ENCODE measurements at places on chromosomes 12 and 14.
A peak's percentile ranks its signal among the peaks of the same experiment; 100 is the strongest.

- no peaks in the 10 kb centered on the region for H3K27me3 ChIP-seq
- DNase-seq = no peak
- H3K27ac ChIP-seq = no peak overlapping the region
- H3K36me3 ChIP-seq = peaks cover 3% of the 10 kb centered on the region
- no peaks in the 10 kb centered on the region for H3K4me1 ChIP-seq
- H3K4me3 ChIP-seq = no peak overlapping the region
Observed at GRCh38 chr14:91361233-91361811, 56.3 kb downstream of the CCDC88C start.

GRCh38 chr12:124321556-124322270, 26.8 kb downstream of the RFLNA start:
- peaks cover 34% of the 10 kb centered on the region for H3K27me3 ChIP-seq
- no peak overlapping the region for H3K27ac ChIP-seq
- H3K4me1 ChIP-seq = no peaks in the 10 kb centered on the region
- H3K36me3 ChIP-seq = peaks cover 32% of the 10 kb centered on the region

GRCh38 chr12:52089491-52089890, 10.0 kb downstream of the SMIM41 start:
- no peaks in the 10 kb centered on the region for H3K36me3 ChIP-seq
- no peak for DNase-seq
- no peak overlapping the region for H3K27ac ChIP-seq
- peaks cover 73% of the 10 kb centered on the region for H3K27me3 ChIP-seq
- H3K4me3 ChIP-seq = no peak overlapping the region
- no peaks in the 10 kb centered on the region for H3K4me1 ChIP-seq

- H3K4me1 ChIP-seq = no peaks in the 10 kb centered on the region
- H3K27me3 ChIP-seq = peaks cover 26% of the 10 kb centered on the region
- no peak overlapping the region for H3K4me3 ChIP-seq
- H3K36me3 ChIP-seq = no peaks in the 10 kb centered on the region
- no peak overlapping the region for H3K27ac ChIP-seq
- DNase-seq = no peak
Observed at GRCh38 chr12:95909871-95910270, 32.5 kb downstream of the CCDC38 start.

DNA sequence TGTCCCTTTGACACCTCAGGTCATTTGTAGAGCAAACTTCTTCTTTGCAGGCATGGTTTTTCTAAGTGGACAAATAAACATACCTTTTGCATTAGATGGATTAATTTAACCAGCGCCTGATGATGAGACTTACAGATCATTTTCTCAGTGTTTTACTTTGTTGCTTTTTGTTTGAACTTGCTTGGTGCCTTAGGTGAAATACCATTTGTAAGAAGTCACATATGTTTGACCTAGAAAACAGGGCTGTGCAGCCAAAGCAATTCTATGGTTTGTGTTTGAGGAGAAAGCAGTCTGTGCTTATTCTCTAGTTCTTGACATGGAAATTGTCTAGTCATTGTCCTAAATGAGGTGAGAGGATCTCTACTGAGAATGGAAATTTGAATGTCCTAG, 111.1 kb downstream of the DIP2B start:
- DNase-seq = no peak
- no peak overlapping the region for H3K27ac ChIP-seq
- no peak overlapping the region for H3K4me3 ChIP-seq
- H3K4me1 ChIP-seq = peaks cover 18% of the 10 kb centered on the region
- no peaks in the 10 kb centered on the region for H3K27me3 ChIP-seq

GRCh38 chr14:34794941-34795340, 80.2 kb downstream of the BAZ1A start:
- H3K36me3 ChIP-seq = peaks cover 12% of the 10 kb centered on the region
- no peak for DNase-seq
- H3K27ac ChIP-seq = no peak overlapping the region
- no peaks in the 10 kb centered on the region for H3K4me1 ChIP-seq
- H3K4me3 ChIP-seq = no peak overlapping the region
- H3K27me3 ChIP-seq = no peaks in the 10 kb centered on the region

GRCh38 chr14:90483571-90483974, 86.7 kb downstream of the CALM1 start:
- peak; percentile 69 for DNase-seq
- peak overlapping the region; percentile 48 for H3K4me3 ChIP-seq
- peaks cover 2% of the 10 kb centered on the region for H3K27me3 ChIP-seq
- no peaks in the 10 kb centered on the region for H3K36me3 ChIP-seq
- H3K4me1 ChIP-seq = peaks cover 27% of the 10 kb centered on the region

DNA sequence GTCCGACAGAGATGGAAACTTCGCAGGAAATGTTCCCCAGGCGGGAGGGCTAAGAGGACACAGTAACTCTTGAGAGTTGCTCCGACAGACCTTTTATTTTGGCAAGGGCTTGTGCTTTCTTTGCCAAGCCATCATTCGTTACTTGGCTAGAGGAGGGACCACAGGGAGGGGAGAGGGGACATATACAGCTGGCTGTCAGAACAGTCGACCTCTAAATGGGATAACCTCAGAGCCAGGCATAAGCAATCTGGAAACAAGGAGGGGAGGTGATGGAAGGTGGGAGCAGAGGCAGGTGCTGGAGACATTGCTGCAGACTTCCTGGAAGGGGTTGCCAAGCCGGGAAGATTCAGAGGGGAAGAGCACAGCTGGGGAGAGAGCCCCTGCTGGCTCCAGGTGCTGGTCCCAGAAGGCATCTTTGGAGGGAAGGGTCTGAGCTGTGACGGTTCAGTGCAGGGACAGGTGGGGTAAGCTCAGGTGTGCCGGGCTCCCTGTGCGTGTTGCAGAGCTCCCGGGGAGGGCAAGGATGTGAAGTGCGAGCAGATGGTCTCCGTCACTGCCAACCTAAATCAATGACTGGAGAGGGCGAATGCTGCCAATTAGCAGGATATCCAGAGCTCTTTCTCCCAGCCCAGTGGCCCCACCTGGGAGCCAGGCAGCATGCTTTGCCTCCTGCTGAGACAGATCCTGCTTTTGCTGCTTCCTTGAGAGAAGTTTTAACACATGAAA, 50.1 kb downstream of the CHST11 start:
- H3K27me3 ChIP-seq = peaks cover 64% of the 10 kb centered on the region
- no peaks in the 10 kb centered on the region for H3K36me3 ChIP-seq
- no peaks in the 10 kb centered on the region for H3K4me1 ChIP-seq
- no peak overlapping the region for H3K27ac ChIP-seq
- DNase-seq = no peak

GRCh38 chr12:19151298-19151697, 21.8 kb downstream of the PLEKHA5 start:
- DNase-seq = no peak
- H3K4me1 ChIP-seq = peaks cover 40% of the 10 kb centered on the region
- peak overlapping the region; percentile 0 for H3K27ac ChIP-seq
- H3K36me3 ChIP-seq = peaks cover 5% of the 10 kb centered on the region
- H3K27me3 ChIP-seq = no peaks in the 10 kb centered on the region

GRCh38 chr12:120091371-120092090, 25.0 kb downstream of the RAB35 start:
- peaks cover 12% of the 10 kb centered on the region for H3K4me1 ChIP-seq
- H3K27me3 ChIP-seq = no peaks in the 10 kb centered on the region
- DNase-seq = no peak
- H3K36me3 ChIP-seq = peaks cover 64% of the 10 kb centered on the region
- no peak overlapping the region for H3K4me3 ChIP-seq
